ENCODE measurements at places on chromosomes 1 and 21.

GRCh38 chr1:59769736-59770095 lies 45.0 kb upstream of the HOOK1 start:
- no peak for DNase-seq

- DNase-seq: no peak
These were observed 40.2 kb upstream of the S1PR1 start for GRCh38 chr1:101196668-101197067.

- DNase-seq: no peak
These were observed 206.5 kb downstream of the ZP4 start for GRCh38 chr1:237684236-237684635.

DNA sequence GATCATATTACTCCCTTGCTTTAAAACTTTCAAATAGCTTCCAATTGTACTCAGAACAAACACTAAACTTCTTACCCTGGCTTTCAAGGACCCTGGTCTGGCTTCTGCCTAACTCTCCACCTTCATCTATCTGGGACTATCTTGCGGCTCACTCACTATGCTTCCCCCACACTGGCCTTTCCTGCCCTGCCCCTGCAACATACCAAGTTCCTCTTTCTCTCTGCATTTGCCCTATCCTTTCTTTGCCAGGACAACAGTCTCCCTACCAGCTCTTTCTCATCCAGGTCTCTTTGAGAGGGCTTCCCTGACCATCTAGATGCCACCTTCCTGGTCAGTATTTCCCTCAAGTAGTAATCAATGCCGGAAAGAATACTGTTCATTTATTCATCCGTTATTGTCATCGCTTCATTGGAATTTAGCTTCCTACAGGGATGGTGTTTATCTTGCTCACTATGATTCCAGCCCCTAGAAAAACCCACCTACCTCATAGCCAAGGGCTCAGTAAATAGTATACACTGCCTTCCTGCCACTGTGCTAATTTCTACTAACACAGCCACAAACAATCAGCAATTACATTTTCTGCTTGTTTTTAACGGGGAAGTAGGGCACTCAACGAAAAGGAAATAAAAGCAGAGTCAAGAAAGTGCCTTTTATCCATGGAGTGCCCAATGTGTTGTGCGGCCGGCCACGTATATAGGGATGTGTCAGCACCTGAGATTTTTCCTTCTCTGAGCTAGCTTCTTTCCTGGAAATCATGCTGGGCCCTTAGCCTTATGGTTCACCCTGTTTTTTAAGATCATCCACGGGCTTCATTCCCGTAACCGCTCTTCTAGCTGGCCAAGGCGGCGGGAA lies 521 bp upstream of the CDC7 start:
- no peak for DNase-seq

DNA sequence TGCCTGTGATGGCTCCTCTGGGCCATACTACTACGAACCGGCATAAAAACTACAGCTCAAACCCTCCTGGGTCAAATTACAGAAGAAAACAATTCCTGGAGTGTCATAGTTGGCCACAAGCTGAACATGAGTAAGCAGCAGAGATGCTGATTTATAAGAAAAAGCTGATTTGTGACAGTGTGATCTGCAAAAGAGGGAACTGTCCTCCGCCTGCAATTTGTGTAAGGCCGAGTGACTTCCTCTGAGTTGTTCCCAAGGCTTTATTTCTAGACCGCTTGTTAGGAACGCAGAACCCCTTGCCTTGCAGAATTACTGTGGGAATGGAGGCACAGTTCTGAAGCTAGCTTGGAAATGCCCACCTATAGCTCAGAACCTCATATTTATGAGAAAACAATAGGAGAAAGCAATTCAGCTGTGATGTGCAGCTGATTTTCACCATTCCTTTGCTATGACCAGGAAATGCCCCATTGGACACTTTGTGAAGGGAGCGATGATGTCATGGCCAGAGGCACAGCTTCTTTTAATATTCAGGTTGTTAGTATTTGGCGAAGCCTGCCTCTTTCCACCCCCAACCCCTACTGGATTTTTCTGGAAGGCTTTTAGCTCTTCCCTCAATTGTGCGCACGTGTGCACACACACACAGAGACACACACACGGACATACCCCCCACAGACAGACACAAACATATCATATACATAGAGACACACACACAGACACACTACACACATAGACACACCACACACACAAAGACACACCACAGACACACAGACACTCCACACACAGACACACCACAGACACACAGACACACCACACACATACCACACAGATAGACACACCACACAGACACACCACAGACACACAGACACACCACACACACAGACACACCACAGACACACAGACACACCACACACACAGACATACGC lies 47.6 kb downstream of the IER5 start:
- peak; percentile 98 for DNase-seq

GRCh38 chr1:26740023-26740634 lies 44.3 kb downstream of the ARID1A start:
- DNase-seq: no peak

DNA sequence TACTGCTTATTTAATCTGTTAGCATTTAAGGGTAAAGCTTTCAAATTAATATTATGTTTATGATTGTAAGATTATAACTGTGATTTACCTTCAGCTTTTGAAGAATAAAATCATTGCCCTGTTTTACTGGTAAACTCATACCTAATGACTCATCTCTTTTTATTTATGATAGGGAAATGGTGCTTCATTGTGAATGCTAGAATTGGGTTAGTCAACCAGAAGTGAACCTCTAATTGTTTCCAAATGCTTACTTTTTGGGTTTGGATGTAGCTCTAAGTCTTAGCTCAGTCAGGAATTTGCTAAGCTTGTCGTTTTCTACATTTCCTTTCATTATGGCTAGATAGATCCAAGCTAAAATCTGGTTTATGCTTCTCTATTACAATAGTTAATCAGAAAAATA lies 59.4 kb downstream of the SLC30A7 start:
- DNase-seq: peak; percentile 76

- DNase-seq: no peak
These were observed 6.4 kb downstream of the MYOM3 start for GRCh38 chr1:24105368-24106160.

- DNase-seq: no peak
These were observed 6.5 kb upstream of the S100A7 start for GRCh38 chr1:153466908-153467307.

DNA sequence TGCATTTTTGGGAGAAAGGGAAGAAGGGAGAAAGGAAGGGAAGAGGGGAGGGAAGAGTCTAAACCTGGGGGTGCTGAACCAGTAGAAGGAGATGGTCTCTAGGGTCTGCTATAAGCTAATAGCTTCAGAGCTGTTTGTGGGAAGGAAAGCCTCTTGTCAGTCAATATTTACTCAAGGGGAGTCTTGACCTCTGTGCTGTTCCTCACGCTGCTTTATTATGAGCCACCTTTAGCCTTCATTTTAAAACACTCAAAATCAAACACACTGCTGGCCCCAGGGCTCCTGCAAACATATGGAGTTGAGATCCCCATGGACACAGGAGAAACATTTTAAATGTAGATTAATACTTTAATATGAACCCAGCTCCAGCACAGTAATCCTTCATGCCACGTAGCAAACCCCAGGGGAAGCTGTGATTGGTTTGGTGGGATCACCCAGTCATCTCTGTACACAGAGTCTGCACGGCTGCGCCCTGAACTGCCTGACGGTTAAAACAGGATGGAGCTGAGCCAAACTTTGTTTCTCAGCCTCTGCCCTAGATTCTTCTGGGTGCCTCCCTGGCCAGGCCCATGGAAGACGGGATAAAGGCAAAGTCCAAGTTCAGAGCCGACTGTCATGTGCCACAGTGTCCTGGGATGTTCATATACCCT lies 40.2 kb upstream of the VWA5B1 start:
- peak; percentile 30 for DNase-seq

Measured in LHCN-M2 (cell line).